ENCODE measurements at places on chromosomes 2 and 18.
A peak's percentile ranks its signal among the peaks of the same experiment; 100 is the strongest.

DNA sequence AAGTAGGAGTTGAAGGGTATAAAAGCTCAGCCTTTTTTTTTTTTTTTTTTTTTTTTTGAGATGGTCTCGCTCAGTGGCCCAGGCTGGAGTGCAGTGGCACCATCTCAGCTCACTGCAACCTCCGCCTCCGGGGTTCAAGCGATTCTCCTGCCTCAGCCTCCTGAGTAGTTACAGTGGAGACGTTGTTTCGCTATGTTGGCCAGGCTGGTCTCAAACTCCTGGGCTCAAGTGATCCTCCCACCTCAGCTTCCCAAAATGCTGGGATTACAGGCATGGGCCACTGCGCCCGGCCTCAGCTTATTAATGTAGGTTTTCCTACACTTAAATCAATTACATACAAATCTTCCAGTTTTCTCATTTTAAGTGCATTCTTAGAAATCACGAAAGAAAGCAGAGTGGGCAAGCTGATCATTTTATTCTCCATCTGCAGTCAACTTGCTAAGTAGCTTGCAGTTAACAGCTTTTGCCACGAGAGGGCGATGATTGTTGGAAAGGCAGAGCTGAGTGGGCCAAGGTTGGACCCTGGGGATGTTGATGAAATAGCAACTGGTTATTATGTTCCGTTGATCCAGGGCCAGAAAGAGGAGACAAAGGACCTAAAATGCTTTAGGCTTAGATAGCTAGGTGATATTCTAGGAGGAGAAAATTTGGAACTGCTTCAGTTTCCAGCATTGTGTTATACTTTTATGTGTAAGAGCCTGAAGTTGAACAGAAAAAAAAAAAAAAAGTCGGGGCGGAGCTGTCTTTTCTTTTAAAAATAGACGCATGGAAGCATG, 234.4 kb upstream of the EPAS1 start:
- peak; percentile 95 for DNase-seq

DNA sequence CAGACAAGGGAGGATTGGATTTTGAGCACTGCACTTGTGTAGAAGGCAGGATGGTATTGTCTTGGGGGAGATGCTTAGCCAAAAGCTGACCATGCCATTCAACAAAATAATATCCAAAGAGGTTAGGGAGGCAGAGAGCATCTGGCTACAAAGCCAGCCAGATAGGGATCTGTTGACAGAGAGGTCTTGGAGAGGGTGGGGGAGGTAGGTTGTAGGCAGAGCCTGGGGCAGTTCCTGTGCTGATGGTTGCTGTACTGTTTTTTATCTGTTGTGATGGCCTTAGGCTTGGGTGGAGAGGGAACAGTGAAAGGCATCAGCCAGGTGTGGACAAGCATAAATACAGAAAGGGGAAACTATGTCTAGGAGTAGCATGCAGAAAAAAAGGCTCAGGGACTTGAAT, 100.9 kb downstream of the AQP4 start:
- DNase-seq = no peak

GRCh38 chr2:143177096-143177786, 48.0 kb downstream of the ARHGAP15 start:
- DNase-seq = no peak

DNA sequence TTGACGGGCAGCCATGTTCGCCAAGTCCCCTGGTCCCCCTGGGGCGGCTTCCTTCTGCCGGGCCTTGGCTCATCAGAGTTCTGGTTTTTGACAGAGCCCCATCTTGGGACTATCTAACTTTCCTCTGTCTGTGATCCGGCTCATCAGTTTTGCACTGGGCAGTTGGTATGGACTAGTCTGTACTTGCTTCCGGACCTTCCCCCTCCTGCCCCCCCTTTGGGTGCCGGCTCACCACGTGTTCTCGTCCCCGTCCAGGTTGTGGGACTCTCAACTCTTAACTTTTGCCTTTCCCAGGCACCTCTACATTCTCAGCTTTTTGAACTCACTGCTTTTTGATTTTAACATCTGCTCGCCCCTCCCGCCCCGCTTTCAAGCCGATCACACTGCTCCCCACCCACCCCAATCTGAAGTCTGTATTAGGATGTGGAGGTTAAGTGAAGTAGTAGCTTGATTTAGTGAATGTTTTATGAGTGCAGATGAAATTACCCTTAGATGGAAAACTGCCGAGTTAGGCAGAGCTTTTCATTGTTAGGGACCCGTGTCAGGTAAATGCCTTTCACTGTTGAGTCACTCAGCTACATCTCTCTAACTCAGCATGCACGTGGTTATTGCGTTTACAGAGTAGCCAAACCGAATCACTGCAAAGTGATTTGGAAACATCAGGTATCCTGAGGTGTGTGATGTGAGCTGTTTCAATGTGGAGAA, 874 bp downstream of the WDR43 start:
- peak; percentile 58 for DNase-seq

- no peak for DNase-seq
Measured at GRCh38 chr2:38971377-38971776, 81.7 kb downstream of the ARHGEF33 start.

DNA sequence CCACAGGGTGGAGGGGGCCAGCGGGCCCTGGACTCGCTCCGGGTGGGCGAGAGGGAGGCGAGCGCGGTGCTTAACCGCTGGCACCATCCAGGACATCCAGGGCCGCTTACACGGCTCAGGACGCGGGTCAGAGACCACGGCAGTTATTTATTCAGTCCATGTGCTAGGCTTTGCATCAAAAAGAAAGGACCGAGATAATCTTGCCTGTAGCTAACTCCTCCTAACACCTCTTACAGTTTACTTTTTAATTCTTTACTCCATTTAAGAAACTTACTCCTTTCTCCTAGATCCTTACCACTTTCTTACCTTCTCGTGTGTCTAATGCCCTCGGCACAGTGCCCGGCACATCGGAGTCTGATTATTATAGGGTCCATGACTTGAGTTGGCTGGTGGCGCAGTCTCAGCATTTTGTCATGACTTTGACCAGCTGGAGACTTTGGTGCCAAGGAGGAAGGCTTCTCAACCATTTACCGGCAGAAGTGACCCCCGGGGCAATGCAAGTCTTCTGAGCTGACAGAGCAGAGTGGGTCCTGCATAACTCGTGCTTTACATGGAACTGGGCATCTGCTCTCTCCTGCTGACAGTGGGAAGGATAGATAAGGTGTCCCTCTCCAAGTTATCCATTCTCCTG, 503 bp downstream of the ANXA4 start:
- peak; percentile 41 for DNase-seq

GRCh38 chr2:101127319-101128056, 23.7 kb downstream of the TBC1D8 start:
- DNase-seq = no peak

DNA sequence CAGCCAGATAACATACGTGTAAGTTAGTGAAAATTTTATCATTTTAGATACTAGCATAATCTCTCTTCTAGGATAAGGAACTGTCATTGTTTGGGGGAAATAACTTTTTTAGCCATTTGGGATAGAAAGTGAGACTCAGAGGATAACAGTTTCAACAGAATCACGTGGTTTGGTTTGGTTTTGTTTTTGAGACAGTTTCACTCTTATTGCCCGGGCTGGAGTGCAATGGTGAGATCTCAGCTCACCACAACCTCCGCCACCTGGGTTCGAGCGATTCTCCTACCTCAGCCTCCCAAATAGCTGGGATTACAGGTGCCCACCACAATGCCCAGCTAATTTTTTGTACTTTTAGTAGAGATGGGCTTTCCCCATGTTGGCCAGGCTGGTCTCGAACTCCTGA, 323.2 kb upstream of the MEIS1 start:
- no peak for DNase-seq

DNA sequence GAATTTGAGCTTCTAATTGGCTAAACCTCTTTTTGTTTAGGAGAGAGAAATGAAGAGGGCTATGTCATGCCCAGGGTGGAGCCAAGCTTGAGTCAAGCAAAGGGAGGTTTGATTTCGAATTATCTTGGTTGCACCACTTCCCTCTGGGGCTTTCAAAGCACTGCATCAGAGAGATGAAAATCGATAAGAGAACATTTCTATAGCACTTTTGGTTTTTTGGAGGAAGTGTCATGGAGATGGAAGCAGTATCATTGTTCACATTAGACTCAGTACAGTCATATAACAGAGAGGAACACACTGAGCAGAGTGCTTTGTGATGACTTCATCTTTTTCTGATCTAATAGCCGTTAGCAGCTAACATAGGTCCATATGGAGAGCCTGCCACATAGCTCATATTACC, 120.3 kb upstream of the UXS1 start:
- no peak for DNase-seq

- DNase-seq = peak; percentile 90
Measured at GRCh38 chr2:102106133-102106556, 36.4 kb upstream of the IL1R1 start.

DNA sequence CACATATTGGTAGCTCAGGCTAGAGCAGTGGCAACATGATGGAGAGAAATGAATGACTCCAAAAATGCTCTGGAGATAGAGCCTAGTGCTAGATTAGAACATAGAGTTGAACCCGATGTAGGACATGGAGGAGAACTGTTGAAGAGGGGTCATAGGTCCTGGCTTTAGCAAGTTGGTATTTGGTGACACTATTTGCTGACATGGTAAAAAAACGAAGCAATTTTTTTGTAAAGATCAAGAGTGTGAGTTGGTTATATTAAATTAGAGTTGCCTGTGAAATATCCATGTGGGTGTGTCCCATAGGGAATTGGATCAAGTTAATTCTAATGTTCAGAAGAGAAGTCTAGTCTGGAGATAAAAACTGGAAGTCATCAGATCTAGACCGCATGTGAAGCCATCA, 143.0 kb upstream of the RASGRP3 start:
- no peak for DNase-seq

DNA sequence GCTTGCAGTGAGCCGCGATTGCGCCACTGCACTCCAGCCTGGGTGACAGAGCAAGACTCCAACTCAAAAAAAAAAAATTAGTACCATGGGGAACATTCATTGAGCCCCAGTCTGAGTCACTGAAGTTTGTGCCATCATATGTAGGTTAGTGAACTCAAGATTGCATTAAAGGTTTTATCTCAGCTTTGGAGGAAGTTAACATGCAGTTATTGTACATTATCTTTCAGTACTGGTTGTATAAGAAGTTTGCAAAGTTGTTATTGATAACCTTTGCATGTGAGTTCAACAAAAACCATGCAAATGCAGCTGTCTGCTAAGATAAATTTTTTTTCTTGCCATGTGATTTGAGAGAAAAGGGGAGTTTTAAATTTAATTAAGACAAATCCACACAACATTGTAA, 95.7 kb downstream of the MEIS1 start:
- DNase-seq = no peak

- DNase-seq = no peak
Measured at GRCh38 chr2:163610817-163611556, 124.8 kb downstream of the FIGN start.

- DNase-seq = no peak
Measured at GRCh38 chr2:162963156-162963555, 124.6 kb upstream of the KCNH7 start.

DNA sequence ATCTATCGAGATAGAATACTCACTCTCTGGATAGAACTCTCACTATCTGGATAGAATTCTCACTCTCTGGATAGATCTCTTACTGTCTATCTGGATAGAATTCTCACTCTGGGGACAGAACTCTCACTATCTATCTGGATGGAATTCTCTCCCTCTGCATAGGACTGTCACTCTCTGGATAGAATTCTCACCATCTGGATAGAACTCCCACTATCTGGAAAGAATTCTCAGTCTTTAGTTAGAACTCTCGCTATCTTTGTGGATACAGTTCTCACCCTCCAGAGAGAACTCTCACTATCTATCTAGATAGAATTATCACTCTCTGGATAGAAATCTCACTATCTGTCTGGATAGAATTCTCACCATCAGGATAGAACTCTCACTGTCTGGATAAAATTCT, 16.5 kb downstream of the ABCG8 start:
- DNase-seq = no peak

GRCh38 chr2:1989216-1989615, 244.9 kb upstream of the PXDN start:
- DNase-seq = no peak

- no peak for DNase-seq
Measured at GRCh38 chr2:168501466-168502065, 45.5 kb downstream of the CERS6 start.

DNA sequence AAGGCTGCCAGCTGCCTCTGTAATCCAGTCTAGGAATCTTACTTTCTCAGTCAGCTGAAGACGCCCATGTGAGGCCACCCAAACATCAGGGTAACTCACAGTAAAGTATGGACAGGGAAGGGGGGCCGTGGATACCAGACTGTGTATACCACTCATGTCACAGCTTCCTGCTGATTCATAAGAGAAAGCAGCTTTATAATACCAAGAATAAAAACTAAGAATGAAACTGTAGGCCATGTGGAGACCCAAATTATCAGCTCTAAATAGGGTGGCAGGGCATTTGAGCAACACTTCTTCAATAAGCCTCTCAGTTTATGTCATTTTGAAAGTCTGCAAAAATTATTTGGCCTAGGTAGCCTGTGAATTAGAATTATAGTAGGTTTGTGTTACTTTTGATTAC, 115.0 kb upstream of the CDCA7 start:
- no peak for DNase-seq

- no peak for DNase-seq
Measured at GRCh38 chr2:239326831-239327535, 73.8 kb downstream of the HDAC4 start.

- DNase-seq = no peak
Measured at GRCh38 chr2:59427980-59428379, 1125.5 kb downstream of the BCL11A start.

GRCh38 chr2:20125164-20125563, 73.7 kb upstream of the LAPTM4A start:
- no peak for DNase-seq

GRCh38 chr2:64410671-64411070, 43.3 kb upstream of the LGALSL start:
- DNase-seq = no peak

- peak; percentile 55 for DNase-seq
Measured at GRCh38 chr2:164868563-164869419, 27.2 kb upstream of the COBLL1 start.

DNA sequence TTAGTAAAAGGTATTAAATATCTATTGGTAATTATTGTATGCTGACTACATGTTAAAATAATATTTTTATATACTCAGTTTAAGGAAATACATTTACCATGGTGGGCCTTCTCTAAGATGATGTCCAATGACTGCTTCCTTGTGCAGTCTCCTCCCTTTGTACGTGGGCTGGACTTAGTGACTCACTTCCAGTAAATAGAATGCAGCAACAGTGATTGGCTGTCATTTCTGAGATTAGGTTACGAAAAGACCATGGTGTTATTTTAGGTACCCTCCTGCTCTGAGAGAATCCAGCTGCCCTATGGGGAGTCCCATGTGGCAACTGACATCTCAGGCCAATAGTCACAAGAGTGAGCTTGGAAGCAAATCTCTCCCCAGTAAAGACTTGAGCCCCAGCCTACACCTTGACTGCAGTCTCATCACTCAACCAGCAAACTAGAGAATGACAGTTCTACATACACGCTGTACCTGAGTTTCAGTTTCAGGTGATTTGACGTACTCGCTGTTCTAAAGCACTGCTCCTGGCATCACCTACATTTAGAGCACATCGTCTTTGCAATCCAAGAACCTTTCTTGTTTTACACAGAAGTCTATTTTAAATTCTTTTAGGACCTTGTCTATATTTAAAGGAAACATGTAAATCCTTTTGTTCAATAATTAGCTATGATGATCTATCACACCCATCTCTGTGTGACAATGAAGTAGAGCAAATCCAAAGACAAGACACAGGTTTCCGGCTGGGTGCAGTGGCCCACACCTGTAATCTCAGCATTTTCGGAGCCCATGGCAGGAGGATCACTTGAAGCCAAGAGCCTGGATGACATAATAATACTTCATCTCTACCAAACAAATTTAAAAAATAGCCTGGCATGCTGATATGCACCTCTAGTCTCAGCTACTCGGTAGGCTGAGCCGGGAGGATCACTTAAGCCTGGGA, 87.2 kb downstream of the COBLL1 start:
- DNase-seq = no peak

GRCh38 chr2:178530625-178531142, 50.4 kb downstream of the PLEKHA3 start:
- peak; percentile 25 for DNase-seq
